ENCODE measurements at places on chromosomes 11 and 22.

DNA sequence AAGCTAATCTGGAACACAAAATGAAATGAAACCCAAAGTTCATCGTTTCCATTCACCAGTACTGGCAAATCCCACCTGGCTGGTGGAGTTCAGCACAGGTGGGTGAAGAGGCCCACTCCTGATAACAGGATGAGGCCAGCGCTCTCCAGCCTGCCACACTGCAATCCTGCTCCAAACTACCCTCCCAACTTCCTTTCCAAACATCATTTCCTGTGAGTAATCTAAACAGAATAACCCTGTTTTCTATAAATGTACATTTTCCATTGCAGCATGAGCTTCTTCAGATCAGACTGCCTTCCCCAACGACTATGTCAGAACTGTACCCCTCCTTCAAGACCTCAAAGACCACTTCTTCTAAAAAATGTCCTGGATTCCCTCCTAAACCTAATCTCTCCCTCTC lies 15.9 kb upstream of the NFRKB start:
- no peak for DNase-seq

- DNase-seq: no peak
Measured at GRCh38 chr11:83078269-83078668, 6.6 kb upstream of the RAB30 start.

DNA sequence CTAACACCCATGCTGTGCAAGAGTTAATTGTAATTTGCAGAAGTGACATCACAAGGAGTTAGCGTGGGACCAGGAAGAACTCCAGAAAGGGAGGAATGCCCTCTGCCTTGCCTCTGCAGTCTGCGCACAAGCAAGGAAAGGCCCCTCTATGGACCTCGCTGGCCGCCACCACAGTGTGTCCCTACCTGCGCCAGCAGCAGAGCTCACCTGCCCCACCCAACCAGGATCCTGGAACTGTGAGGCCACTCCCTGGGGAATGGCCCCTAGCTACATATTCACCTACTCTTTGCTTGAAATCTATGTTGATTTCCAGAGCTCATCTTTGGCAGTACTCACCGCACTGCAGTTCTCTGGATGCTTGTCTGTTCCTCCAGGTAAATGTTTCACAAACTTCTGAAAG lies 72.0 kb upstream of the MTNR1B start:
- no peak for DNase-seq

DNA sequence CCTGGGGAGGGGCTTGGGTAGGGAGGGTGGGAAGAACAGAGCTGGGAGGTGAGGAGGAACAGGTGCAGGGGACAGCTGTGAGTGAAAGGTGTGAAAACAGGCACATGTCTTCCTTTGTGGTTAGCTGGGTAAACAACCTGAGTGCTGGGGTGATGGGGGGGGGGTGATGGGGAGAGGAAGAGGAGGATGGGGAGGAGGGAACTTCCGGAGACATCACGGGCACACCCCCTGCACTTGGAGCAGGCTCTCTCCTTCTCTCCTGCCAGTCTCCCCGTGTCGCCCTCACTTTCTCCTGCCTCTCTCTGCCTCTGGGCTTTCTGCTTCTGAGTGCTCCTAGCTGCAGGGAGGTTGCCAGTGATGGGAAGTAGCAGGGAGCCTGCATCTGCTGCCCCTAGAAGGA lies 8.8 kb downstream of the CXCR5 start:
- no peak for DNase-seq

DNA sequence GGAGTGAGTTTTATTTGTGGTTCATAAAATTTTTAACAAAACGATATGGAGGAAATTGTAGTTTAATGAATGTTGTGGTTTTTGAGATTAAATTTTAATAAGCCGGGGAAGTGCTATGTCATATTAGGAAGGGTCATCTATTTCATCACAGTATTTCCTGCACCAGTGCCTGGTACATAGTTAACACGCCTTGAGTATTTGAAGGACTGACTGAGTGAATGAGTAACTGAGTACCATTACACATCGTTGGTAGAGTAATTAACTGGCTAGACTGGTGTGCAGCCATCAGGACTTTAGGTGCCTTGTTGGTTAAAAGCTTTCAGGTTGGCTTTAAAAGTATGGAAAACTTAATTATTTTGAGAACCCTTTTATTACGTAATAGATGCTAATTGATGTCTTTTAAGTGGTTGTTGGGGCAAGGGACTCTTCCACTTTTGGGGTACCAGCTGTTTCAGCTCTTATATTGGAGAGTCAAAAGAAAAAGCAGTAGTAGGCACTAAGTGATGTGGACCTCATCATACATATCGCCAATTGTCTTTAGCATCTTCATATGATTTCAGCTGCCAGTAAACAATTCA lies 101.8 kb downstream of the DDX10 start:
- no peak for DNase-seq

- no peak for DNase-seq
Measured at GRCh38 chr11:20584093-20584774, 15.2 kb upstream of the SLC6A5 start.

- DNase-seq: no peak
Measured at GRCh38 chr11:10935015-10935559, 77.2 kb upstream of the ZBED5 start.

GRCh38 chr11:45643598-45644260 lies 21.7 kb downstream of the CHST1 start:
- DNase-seq: no peak

GRCh38 chr11:30499940-30500339 lies 86.2 kb downstream of the MPPED2 start:
- DNase-seq: no peak

DNA sequence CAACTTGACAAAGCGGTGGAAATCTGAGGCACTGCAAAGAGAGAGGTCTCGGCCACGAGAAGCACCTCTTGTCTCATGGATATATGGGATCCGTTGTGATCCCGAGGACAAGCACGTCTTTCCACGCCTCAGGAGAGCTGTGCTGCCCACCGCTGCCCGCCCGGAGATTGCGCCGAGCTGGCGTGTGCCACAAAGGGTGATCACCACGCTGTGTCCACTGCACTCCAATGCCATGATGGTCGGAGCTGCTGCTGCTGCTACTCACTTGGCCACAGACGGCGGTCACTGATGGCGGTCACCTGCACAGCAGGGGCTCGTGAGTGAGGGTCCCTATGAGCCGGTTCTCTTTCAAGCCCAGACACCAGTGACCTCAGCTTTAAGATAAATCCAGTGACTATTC lies 51.1 kb downstream of the SHANK2 start:
- DNase-seq: no peak

GRCh38 chr22:45896153-45896951 lies 80.6 kb downstream of the WNT7B start:
- no peak for DNase-seq
